ENCODE measurements at places on chromosomes 3 and 15.

DNA sequence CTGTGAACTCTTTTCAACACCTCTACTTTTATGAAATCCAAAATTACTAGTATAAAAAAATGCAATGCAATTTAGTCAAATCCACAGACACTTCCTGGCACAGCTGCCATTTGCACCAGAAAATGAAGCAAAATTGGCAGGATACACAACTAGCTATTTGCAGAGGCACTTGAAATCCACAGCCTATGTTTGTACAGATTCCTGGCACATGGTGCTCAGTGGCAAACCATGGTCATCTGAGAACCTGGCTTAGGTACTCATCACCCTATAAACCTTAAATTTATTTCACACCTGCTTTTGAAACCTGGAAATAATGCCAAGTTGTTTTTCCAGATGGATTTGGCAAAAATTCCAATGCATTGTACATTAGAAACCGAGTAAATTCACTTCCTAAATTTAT lies 20.2 kb upstream of the PPM1L start:
- peak; percentile 95 for DNase-seq

DNA sequence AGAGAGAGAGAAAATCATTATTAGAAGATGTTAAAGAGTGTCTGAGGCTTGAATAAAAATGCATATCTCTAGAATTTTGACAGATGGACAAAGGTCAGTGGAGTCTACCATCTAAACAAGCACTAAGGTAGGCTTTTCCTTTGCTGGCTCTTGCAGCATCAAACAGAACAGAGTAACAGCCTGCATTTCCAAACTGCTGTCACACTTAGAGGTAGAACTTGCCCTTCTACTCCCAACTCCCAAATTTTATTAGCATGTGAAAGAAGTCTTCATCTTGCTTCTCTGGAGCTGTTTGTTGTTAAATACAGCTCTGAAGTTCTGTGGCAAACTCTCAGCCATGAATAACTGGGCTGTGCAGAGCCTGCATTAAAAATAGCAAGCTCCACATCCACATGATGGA lies 4.1 kb upstream of the MB21D2 start:
- DNase-seq = no peak

DNA sequence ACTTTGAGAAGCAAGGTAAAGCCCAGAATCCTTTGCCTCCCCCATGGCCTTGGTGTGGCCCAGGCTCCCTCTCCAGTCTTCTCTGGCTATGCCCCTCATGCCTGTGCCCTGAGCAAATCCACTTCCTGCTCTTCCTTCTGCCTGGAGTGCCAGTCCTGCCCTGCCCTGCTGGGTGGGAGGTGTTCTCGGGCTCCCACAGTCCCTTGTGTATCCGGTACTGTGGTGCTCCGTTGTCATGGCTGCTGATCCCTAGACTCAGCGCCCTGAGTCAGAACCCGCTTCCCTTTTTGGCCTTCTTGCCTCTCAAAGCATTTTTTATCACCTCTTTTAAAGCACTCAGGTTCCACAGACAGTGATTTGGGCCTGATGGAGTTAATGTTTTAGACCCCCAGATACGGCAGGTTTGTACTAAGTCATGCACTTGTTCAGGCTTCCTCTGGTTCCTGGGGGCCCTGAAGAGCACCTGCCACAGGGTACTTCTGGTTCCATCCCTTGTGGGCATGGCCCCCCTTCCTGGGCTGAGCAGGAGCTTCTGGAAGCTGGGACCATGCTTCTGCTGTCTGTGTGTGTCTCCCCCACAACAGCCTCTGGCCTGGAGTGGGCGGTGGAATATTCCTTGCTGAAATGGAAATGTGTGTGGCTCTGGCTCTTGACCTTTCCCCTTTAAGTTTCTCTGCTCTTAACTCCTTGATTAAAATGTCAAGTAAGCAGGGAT lies 29.6 kb upstream of the ADAMTS7 start:
- DNase-seq = no peak

- no peak for DNase-seq
These were observed 5.7 kb downstream of the DUT start for GRCh38 chr15:48336940-48337339.

DNA sequence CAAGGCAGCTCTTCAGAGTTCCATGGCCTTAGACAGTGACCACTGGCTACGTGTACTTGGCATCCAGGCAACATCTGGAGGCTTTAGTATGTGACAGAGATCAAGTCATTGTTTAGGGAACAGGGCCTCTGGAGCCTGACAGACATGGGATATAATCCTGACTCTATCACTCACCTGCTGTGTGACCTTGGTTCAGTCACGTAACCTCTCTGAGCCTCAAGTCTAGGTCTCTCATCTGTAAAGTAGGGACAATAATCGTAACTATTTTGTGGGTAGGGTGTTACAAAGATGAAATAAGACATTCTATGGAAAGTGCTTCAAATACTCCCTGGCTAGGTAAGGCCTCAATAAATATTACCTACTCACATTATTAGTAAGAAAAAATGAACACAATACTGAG lies 114.2 kb downstream of the SMAD6 start:
- no peak for DNase-seq

DNA sequence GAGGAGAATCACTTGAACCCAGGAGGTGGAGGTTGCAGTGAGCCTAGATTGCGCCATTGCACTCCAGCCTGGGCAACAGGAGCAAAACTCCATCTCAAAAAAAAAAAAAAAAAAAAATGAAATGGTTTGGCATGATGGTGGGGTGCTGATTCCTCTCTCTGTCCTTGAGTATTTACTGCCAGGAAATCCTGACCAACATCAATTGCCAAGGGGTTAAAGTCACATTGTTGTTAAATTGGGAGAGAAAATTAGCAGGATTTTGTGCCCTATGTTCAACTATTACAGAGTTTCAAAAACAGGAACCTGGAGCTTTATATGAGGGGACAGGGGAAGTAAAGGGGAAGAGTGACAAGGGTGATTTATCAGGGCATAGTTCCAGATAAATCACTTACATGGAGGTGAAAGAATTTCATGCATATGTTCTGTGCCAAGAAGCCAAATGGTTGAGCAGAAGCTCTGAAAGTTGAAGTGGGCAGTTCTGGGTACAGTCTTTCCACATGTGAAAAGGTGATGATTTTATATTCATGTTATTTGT lies 70.5 kb upstream of the TSEN2 start:
- DNase-seq = no peak

GRCh38 chr3:58018892-58019742 lies 10.9 kb downstream of the FLNB start:
- DNase-seq = no peak

GRCh38 chr15:89792106-89792805 lies 16.1 kb downstream of the MESP2 start:
- no peak for DNase-seq

DNA sequence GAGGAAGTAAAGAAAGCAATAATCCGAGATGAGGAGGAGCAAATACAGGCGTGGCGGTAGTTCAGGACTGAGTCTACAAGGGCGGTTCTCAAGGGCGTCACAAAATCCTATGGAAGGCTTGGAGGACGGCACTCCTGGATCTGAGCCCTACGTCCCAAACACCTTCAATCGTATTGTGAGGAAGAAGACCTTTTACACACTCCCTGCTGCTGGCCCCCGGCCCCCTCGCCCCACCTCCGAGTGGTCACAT lies 747 bp downstream of the PLD1 start:
- DNase-seq = no peak

GRCh38 chr15:88042047-88042446 lies 214.5 kb downstream of the NTRK3 start:
- no peak for DNase-seq
